Mammary epithelial cell (primary cell): ENCODE measurements at places on chromosomes 2 and 18. TPM values are rescaled to one million over a fixed set of nuclear protein-coding genes. Genes with fewer than 3 reads are reported as not detected.

GRCh38 chr2:37156071-37156856, 516 bp downstream of the EIF2AK2 start:
- DNase-seq = peak; percentile 52

DNA sequence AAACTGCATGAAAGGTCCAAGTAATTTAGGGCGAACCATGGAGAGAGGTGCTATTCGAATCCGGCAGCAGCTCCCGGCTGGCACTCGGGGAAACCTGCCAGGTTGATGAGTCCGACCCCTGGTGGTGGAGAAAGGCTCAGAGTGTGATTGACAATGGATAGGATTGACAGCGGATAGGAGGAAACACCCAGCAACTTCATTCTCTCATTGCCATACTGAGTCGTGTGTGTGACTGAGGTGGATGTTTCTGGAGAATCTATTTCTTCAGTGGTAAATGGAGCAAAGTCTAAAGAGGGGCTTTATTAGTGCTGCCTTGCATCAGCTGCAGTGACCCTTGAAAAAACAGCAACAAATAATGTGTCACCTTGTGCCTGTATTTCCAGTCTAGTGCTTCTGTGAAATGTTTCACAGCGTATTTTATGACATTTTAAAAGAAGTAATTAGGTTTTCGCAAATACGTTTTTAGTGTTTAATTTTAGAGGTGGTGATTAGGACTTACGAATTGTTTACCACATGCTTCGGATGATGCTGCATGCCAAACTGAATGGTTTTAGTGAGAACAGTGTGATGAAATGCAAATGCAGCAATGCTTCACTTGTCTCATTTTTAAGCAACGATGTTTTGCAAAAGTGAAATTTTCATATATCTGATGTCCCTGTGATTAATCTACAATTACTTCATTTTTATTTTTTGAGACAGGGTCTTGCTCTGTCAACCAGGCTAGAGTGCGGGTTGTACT, 102.0 kb downstream of the DCDC2C start:
- no peak for DNase-seq

GRCh38 chr2:113255140-113256070, 23.3 kb downstream of the PAX8 start:
- no peak for DNase-seq

GRCh38 chr18:43534511-43534910, 257.2 kb upstream of the SYT4 start:
- peak; percentile 78 for DNase-seq

DNA sequence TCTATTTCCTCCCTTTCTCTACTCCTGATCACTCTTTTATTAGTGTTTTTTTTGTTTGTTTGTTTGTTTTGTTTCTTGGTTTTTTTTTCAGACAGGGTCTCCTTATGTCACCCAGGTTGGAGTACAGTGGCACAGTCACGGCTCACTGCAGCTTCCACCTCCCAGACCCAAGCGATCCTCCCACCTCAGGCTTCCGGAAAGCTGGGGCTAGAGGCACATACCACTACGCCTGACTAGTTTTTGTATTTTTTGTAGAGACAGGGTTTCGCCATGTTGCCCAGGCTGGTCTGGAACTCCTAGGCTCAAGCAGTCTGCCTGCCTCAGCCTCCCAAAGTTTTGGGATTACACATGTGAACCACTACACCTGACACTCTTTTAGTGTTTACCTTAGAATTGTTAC, 122.3 kb downstream of the ATL2 start:
- no peak for DNase-seq

DNA sequence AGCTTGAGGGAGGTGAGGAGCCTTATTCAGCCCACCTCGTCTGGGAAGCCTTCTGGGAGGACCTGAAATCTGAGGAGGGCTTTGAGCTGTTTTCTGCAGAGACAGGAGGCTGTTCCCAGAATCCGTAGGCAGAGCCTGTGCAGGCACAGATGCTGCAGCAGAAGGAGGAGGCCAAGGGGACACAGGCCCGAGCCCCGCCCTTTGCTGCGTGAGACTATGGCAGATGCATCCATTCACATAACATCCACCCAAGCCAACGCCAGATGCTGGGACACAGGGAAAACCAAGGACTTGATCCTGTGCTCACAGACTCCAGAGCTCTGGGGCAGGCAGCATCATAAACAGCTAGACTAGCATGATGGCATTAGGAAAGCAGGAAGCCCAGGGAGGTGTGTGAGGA, 98.2 kb downstream of the KCNF1 start:
- DNase-seq = no peak

Gene SPOPL
- polyA plus RNA-seq = 8.6 TPM

- no peak for DNase-seq
Measured at GRCh38 chr2:230775737-230776136, 63.1 kb downstream of the CAB39 start.

Gene RAPGEF4
- 0.39 TPM for polyA plus RNA-seq

DNA sequence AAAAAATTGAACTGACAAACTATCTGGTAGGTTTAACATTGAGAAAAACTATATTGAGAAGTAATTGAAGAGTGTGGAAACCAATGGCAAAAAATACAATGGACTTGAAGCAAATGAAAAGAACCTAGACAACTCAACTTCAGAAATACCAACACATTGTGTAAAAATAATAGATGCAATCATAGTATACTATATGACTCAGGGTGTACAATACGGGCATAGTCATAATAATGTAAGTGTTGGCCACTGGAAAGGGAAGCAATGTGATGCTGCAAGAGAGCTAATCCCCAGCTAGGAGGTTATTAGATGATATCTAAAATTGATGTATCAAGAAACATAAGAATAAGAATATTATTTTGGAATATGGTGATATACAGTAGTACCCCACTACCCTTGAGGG, 45.3 kb downstream of the SMAD7 start:
- peak; percentile 61 for DNase-seq

Gene DCDC2C
- polyA plus RNA-seq = not detected

- DNase-seq = peak; percentile 51
Measured at GRCh38 chr2:201235860-201236811, 24.2 kb upstream of the CASP8 start.

DNA sequence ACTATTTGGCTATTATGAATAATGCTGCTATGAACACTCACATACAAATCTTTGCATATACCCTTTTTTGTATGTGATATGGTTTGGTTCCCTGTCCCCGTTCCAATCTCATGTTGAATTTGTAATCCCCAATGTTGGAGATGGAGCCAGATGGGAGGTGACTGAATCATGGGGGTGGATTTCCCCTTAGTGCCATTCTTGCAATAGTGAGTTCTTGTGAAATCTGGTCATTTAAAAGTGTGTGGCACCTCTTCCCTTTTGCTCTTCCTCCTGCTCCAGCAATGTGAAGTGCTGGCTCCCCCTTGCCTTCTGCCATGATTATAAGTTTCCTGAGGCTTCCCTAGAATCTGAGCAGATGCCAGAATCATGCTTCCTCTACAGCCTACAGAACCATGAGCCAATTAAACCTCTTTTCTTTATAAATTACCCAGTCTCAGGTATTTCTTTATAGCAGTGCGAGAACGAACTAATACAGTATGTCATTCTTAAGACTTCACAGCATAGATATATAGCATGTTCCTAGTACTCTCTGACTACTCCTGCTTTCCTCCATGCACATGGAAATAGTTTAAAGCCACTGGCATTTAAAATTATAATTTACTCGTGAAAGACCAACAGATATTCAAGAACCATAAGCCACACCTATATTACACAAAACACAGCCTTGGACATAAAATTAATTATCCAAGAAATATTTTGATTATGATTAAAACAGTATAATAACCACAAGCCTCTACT, 75.2 kb downstream of the COBLL1 start:
- no peak for DNase-seq
